ENCODE measurements at places on chromosomes 3 and 15.

GRCh38 chr3:197475997-197476525 is 79.7 kb downstream of the BDH1 start:
- DNase-seq: no peak

DNA sequence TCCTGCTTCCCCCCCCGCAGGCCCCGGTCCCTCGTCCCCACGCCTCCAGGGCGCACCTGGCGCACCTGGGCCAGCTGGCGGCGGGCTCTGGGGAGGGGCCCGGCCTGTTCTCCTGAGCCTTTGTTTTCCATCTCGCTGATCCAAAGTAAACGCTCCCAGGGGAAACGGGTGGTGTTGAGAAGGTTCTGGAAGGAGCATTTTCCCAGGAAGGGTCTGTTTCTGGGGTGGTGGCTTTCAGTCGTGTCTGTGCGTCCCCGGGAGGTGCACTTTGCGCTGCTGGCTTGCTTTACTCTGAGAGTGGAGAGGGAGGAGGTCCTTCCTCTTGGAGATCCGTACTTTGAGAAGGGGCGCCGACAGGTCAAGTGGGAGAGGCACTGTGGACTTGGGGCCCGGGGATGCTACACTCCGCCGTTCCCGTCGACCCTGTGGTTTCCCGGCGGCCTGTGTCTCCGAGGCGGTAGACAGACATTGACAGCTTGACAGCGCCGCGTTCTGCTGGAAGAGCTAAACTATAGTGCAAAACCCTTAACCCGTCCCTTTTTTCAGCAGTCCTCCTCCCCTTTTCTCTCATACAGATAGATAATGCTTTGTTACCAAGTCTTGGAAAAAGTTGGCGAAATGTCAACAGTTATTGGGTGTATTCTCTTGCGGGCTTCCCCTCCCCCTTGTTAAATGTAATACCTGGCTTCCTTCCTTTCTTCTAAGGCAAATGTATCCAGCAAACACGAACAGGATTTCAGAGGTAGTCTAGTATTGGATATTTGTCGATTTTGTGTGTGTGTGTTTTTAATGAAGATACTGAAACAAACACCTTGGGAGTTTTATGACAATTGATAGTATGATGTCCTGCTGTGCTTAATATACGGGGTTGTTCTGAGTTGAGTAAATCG is 6.5 kb downstream of the TPM1 start:
- DNase-seq: no peak

DNA sequence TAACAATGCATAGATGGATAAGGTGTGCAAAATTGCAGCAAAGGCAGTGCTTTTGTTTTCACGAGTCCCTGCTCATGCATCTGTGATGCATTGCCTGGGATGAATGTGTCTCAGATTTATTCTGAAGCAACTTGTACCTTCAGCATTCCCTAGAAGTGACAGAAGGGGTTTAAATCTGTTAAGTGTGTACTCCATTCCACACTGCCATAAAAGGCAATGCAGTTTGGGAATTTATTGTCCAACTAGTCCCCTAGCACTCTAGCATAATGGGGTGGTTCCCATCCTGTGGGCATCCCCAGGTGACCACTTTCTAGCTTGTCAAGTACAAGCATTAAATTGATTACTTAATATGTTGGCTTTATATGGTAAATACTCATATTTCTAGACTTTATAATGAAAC is 306.5 kb upstream of the CBLB start:
- no peak for DNase-seq

DNA sequence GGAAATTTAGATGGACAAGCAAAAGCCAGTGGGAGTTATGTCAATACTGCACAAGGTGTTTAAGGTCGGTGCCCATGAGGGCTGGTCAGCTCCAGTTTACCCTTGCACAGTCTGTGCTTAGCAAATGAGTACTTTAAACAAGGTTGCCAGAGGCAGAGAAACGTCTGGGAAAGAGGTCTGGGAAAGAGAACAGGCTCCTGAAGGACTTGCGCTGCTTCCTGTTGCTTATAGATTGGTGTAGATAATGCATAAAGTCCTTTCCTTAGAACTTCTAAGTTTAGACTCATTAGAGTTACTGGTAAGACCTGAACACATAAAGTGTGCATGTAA is 162.6 kb upstream of the P2RY1 start:
- DNase-seq: no peak

DNA sequence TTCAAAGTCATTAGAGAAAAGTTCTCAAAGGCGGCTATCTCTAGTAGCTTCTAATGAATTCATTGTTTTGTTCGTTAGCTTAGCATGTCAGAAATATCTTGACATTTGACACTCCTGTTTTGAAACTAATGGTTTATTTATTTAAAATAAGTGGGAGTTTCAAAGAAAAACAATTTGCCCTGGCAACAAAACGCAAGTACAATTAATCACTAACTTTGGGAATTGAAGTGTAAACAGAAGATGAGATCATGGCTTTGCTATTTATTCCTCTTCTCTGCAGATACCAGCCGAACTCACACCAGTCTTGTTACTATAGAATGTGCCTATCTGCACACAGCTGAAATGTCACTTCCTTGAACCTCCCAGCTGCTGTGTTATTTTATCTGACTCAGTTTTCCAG is 27.5 kb downstream of the MASP1 start:
- no peak for DNase-seq

DNA sequence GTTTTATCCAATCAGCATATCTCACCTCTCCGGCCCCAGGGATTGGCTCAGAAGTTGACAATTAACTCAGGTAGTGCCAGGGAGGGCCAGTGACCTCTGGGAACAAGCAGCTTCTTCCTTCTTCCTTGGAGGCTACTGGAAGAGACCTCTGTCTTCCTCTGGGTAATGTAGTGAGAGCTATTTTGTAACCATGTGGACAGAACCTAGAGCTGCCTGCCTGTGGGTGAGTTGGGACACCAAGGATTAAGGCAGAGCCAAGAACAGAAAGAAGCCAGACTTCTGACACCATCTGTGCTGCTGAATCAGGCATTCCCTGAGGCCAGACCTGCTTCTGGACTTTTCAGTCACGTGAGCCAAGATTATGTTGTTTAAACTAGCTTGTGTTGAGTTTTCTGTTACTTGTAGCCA is 5.9 kb upstream of the NDUFAF1 start:
- DNase-seq: no peak

DNA sequence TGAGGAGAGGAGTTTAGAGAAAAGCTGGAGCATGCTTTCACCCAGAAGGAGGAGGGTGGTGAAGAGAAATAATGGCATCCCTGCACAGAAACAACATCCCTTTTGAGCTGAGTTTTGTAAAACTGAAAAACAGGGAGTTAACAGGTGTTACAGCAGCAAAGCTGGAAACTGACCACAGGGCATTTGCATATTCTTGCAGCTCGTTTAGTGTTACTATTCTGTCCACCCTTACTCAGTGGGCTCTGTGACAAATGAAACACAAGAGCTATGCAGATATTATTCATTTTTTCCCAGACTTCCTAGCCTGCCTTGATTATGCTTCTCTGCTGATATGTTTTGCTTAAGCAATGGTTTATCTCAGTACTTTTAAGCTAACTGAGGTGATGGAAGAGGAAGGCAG is 272.0 kb downstream of the NEK10 start:
- no peak for DNase-seq

GRCh38 chr3:57118254-57118653 is 46.9 kb downstream of the IL17RD start:
- DNase-seq: no peak

DNA sequence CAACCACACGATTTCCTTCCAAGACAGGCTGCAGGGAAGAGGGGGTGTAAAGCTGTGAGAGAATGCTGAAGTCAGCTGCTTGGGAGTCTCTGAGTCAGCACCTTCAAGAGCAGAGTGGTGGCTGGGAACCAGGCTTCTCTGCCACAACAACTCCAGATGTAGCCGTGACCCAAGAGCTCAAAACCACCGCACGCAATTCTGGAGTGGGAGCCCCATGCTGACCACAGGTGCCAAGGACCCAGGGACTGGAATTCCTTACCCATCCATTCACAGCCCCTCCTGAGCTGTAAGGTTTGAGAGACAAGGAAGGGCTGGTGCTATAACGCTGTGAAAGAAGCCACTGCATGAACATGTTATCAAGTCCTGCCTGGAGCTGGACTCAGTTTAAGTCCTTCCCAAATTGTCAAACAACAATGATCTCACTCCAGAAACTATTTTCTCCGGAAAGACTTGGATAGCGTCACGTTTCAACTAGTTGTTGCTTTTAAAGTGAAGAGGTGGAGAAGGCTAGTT is 61.4 kb downstream of the UMPS start:
- DNase-seq: no peak

DNA sequence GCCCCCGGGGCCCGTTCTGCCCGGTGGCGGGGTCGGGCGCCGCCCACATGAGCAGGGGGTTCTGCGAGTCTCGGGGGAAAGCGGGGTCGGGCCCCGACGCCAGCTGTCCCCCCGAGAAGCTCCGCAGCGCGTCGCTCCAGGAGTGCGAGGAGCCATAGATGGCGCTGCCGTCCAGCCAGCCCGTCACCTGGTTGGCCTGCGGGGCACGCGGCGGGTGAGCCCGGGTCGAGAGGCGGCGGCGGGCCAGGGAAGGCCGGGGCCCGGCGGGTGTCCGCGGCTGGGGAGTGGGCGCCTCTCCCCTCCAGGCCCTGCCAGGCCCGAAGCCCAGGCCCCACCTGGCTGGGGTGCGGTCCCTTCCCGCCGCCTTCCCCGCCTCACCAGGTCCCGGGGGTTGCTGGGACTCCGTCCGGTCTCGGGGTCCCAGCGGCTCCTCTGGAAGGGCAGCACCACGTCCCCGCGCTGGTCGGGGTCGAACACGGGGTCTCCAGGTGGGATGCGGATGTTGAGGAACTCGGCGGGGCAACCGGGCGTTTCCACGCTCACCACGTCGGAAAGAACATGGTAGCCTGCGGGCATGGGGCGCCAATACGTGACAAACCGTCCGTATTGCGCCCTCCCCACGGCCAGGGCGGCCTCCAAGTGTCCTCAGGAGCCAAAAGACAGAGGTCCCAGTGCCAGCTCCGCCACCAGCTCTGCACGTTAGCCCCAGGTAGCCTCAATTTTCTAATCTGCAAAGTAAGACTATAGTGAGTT is 2.4 kb downstream of the DUOX2 start:
- no peak for DNase-seq

DNA sequence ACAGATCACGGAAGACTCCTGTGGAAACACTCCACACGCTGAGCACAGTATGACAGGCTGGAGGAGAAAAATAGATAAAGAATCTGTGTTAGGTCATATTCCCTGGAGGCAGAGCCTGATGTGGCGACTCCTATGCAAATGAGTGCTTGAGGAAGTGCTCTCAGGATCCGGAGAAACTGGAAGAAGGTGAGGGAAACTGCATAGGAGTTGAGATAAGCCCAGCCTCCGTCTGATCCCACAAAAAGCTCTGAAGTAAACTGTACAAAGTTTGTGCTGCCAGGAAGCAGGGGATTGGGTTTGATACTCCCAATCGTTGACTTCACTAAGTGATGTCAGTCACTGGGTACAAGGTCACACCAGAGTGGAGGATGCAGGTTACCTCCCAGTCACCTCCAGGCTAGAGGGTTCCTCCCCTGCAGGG is 33.4 kb downstream of the OSBPL10 start:
- no peak for DNase-seq

GRCh38 chr3:190301591-190301990 is 20.7 kb downstream of the CLDN1 start:
- DNase-seq: no peak

DNA sequence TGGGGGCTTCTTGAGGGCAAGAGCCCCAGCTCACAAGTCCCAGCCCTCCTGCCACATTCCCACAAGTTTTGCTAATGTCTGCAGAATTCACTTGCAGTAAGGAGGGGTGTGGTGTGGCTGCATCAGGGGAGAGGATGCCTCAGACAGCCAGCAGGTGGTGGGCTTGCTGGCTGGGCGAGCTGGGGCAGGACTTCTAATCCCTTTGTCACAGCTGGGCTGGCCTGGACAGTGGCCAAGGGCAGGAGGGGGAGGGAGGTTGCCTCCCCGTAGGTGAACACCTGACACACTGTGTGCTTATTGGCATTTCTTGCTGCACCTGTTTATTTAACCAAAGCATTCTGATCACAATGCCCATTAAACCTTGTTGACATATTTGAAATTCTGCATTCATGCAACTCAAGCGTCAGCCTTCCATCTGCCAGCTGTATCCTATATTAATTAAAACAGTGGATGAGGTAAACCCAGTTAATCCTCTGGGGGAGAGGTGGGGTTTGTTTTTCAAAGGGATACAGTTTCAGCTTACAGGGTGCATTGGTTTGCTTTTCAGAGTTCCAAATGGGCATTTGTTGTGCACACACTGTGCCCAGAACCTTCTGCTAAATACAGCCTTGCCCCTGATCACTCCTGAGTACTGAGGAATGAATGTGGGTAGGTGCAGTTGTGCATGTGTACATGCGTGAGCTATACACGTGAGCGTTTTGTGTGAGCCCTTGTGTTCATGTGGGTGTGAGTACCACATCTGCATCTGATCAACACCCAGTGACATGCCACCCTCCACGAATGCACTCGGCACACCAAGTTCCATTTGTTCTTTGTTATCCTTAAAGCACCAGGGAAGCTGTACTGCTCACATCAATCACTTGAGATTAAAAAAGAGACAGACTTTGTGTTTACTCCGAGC is 268.7 kb downstream of the XXYLT1 start:
- no peak for DNase-seq

GRCh38 chr3:12901623-12902045 is 60.3 kb upstream of the RPL32 start:
- no peak for DNase-seq

- DNase-seq: no peak
Measured at GRCh38 chr3:122609798-122610559, 32.5 kb downstream of the PARP15 start.

DNA sequence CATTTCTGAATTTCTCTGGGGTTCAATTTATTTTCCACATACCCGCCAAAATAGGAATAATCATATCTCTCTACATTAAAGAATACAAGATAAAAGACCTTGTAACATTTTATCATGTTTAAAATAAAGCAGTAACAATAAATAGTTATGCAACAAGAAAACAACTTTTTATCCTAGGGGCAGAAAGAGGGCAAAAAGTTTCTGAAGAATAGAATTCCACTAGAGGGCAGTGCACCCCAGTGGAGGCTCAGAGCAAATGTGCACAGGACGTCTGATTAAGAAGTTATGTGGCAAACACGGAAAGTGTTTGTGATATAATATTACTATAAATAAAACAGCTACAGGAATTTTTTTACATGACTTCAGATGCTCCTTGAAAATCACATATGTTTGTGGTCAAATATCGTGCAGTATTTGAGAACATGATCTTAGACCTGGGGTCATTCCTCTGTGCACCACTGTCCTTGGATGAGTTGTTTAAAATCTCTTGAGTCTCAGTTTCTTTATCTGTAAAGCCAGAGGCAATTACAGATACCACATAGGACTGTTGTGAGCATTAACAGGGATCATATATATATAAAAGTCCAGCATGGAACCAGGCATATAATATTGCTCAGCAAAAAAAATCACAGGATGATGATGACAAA is 13.2 kb upstream of the PIK3R4 start:
- DNase-seq: no peak

DNA sequence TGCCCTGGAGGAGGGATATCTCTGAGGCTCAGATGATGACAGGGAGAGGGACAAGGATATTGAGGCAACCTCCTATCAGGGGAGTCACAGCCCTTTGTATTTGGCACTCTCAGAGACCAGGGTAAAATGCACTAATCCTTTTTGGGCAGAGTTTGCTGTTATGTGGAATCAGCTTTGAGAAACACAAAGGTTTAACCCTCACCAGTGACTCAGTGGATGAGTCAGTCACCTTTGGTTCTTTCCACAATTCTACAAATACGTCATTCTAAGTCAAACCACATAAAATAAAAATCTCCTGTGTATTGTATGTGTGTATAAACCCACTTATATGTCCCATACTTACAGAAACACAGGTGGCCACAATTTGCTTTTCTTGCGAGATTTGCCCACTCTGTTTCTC is 5.1 kb downstream of the LSAMP start:
- DNase-seq: no peak

- no peak for DNase-seq
Measured at GRCh38 chr3:50124800-50125178, 30.3 kb upstream of the SEMA3F start.
